A549 treated with CpdA at 1 μM for 4 hours (cell line): ENCODE measurements at places on chromosomes 2 and 18. TPM values are rescaled to one million over a fixed set of nuclear protein-coding genes. Genes with fewer than 3 reads are reported as not detected.

The PSTPIP2 gene
- 0.16 to 0.47 TPM (median 0.33 TPM) in 5 replicates for total RNA-seq

The PIEZO2 gene
- total RNA-seq: 0.41 to 0.79 TPM (median 0.58 TPM) in 5 replicates

The ONECUT2 gene
- total RNA-seq: 0.35 to 0.67 TPM (median 0.41 TPM) in 5 replicates

The C1GALT1C1L gene
- total RNA-seq: 1.2 to 2.3 TPM (median 1.7 TPM) in 5 replicates

The SH2D6 gene
- total RNA-seq: 0.43 to 1.0 TPM (median 0.78 TPM) in 5 replicates

The SIX3 gene
- total RNA-seq: 0.24 to 0.66 TPM (median 0.47 TPM) in 5 replicates

The ORC4 gene
- 36.0 to 40.1 TPM (median 37.6 TPM) in 5 replicates for total RNA-seq

The INPP1 gene
- 23.2 to 28.6 TPM (median 26.3 TPM) in 5 replicates for total RNA-seq

The ALK gene
- 0.06 TPM in 1 of 5 replicates, not detected in the others for total RNA-seq

The LAMA3 gene
- 31.7 to 41.0 TPM (median 39.0 TPM) in 5 replicates for total RNA-seq

The DNAJC5G gene
- not detected in 5 replicates for total RNA-seq

The RAMP1 gene
- total RNA-seq: 0.09 TPM in 1 of 5 replicates, not detected in the others

The CPO gene
- 0.13 TPM in 1 of 5 replicates, not detected in the others for total RNA-seq

The RAB3GAP1 gene
- 25.5 to 34.6 TPM (median 27.5 TPM) in 5 replicates for total RNA-seq

The TTR gene
- 0.07 to 0.69 TPM (median 0.22 TPM) in 3 of 5 replicates, not detected in the others for total RNA-seq

The CTNNA2 gene
- total RNA-seq: 0.21 to 0.79 TPM (median 0.28 TPM) in 5 replicates

The CPLX4 gene
- not detected in 5 replicates for total RNA-seq

The DNAH7 gene
- 0.76 to 1.5 TPM (median 0.81 TPM) in 5 replicates for total RNA-seq

The FIGLA gene
- not detected in 5 replicates for total RNA-seq

The C18orf54 gene
- total RNA-seq: 1.9 to 3.6 TPM (median 2.6 TPM) in 5 replicates
